Mesendoderm (in vitro differentiated cells): ENCODE measurements at places on chromosomes 6 and 20.
A peak's percentile ranks its signal among the peaks of the same experiment; 100 is the strongest.

- no peaks in the 10 kb centered on the region for H3K27me3 ChIP-seq
- no peak overlapping the region for H3K4me3 ChIP-seq
- H3K4me1 ChIP-seq, result peaks cover 4% of the 10 kb centered on the region
- H3K36me3 ChIP-seq, result no peaks in the 10 kb centered on the region
- H3K27ac ChIP-seq, result no peak overlapping the region
These were observed 366.5 kb downstream of the ESR1 start for GRCh38 chr6:152173957-152174356.

- H3K36me3 ChIP-seq, result no peaks in the 10 kb centered on the region
- H3K27me3 ChIP-seq, result no peaks in the 10 kb centered on the region
- H3K4me3 ChIP-seq, result no peak overlapping the region
- H3K27ac ChIP-seq, result no peak overlapping the region
- DNase-seq, result peak; percentile 86
These were observed 274.3 kb downstream of the CD109 start for GRCh38 chr6:73969971-73970970.

DNA sequence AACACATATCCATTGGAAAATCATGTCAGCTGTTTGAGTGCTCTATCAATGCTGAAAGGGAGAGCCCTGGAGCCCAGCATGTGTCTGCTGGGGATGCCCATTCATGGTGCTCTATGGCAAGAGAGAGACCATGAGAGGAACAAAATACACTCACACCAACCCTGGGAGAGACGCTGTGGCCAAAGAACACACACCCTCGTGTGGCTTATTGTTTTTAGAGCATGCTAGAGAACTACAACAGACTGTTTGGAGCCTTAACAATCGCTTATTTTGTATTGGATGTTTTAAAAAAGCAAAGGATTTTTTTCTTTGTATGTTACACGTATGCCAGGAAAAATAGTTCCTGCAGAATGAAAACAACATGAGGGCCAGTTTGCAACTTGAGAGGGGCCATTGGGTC, 151.0 kb downstream of the SLC24A3 start:
- DNase-seq, result no peak
- no peaks in the 10 kb centered on the region for H3K4me1 ChIP-seq
- no peak overlapping the region for H3K27ac ChIP-seq
- no peak overlapping the region for H3K4me3 ChIP-seq
- no peaks in the 10 kb centered on the region for H3K36me3 ChIP-seq

DNA sequence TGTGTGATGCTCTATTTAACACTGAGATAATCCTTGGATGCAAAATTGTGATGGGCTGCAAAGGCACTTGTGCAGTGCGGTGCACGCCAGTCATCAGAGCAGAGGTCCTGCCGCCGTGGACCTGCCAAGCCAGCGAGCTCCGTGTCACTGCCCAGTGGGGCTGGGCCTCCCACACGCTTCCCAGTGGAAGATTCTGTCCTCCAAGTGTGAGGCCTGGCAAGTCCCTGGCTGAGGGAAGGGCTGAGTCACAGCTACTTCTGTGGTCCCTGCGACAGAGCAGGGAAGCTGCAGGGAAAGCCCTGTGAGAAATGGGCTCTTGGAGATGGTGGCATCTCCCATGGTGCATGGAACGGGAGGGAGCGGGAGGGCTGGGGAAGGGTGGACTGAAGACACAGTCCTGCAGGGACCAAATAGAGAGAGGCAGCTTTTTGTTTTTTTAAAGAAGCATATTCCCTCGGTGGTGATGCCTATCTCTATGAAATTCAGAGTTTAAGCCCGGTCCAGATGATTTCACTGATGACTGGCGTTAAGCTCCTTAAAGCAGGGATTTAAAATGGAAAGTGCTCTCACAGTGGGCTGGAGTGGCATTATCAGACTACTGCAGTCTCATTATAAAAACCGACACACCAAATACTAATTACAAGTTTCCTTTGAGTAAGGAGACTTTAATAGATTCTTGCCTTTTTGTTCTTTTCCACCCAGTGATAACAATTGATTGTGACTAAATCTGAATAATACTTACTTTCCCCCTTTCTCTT, 413.7 kb downstream of the QKI start:
- no peaks in the 10 kb centered on the region for H3K4me1 ChIP-seq
- H3K4me3 ChIP-seq, result no peak overlapping the region

DNA sequence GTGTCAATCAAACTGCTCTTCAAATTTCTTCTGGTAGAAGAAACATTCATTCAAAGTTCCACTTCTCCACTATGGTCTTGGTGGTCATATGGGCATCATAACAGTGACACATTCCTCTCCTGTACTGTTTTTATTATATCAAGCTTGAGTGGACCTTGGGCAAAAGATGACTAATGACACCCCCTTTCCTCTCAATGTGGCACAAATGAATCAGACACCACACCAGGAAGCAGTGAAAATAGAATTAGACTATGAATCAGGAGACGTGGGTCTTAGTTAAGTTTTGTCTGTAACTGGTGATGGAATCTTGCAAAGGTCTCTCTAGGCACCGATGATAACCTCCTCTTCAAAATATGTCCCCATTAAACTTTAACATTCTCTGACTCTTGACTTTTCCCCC, 9.0 kb upstream of the NRSN1 start:
- H3K4me3 ChIP-seq, result no peak overlapping the region
- H3K36me3 ChIP-seq, result no peaks in the 10 kb centered on the region
- DNase-seq, result no peak
- H3K27me3 ChIP-seq, result peaks cover 2% of the 10 kb centered on the region
- H3K27ac ChIP-seq, result no peak overlapping the region

DNA sequence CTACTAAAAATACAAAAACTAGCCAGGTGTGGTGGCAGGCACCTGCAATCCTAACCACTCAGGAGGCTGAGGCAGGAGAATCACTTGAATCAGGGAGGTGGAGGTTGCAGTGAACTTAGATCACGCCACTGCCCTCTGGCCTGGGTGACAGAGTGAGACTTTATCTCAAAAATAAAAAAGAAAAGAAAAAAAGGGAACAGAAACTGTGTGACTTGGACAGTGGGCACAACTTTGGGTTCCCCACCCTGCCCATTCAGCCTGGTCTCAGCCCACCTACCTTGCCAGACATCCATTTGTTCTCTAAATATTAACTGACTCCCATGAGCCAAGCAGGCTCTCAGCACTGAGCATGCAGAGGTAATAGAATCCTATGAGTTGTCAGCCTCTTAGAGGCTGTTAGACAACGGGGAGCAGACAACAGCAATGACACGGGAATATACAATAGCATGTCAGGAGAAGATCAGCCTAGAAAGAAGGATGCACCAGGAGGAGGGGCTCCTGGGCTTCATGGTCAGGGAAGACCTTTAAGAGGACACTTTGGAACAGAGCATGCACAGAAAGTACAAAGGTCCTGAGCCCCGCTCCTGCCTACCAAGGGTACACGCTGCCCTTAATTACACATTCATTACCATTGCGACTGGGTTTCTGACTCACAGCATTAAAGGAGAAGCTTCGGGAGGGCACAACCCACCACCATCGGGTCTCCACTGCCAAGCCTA, 20.0 kb downstream of the FAM209B start:
- DNase-seq, result no peak
- H3K4me3 ChIP-seq, result no peak overlapping the region
- no peaks in the 10 kb centered on the region for H3K4me1 ChIP-seq
- no peaks in the 10 kb centered on the region for H3K36me3 ChIP-seq

DNA sequence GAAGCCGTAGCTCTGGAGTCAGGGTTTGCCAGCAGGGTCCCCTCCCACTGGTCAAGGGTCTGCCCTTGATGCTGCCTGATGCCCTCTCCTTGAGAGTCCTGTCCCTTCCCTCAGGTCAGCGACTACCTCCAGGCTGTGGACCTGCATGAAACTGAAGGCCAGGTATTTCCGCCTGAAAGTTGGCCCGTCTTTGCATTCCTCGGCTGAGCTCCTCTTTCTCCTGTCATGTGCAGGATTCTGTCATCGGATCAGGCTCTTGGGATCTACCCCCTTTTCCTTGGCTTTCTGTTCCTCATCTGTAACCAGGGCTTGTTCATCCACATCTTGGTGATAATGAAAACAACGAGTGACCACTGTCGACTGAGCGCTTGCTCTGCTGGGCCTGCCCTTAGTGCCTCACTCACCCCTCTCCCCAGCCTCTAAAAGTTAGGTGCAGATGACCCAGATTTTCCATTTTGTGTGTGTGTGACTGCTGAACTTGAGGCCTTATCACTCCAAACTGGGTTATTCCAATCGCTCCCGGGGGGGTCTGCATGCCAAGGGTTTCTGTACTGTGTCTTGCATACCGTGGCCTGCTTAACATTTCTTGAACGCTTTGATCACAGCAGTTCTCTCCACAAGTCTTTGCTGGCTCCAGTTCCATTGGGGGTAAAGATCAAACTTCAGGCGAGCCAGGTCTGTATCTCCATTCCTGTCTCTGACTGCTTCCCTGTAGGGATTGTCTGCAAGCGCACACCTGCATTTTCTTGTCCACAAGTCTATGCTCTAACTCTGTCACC, 81.6 kb downstream of the DTD1 start:
- H3K36me3 ChIP-seq, result no peaks in the 10 kb centered on the region
- no peaks in the 10 kb centered on the region for H3K27me3 ChIP-seq
- no peak overlapping the region for H3K4me3 ChIP-seq
- H3K4me1 ChIP-seq, result no peaks in the 10 kb centered on the region

DNA sequence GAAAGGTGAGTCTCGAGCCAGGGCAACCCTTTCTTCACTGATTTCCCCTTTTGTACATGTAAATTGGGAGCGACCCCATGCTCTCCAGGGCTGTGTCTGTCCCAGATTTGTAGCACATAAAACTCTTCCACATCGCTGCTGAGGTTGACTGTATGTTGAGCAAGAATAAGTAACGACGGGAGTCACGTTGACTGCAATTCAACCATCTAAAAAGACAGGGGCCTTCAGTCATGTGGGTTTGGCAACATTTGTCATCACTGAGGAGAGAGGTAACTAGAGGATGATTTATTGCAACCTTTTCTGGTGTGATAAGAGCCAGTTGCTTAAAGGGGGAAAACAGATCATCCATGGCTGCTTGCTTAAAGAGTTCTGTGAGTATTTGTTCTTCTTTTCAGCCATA, 159.4 kb upstream of the SULF2 start:
- H3K36me3 ChIP-seq, result no peaks in the 10 kb centered on the region
- no peaks in the 10 kb centered on the region for H3K4me1 ChIP-seq
- no peak overlapping the region for H3K27ac ChIP-seq

DNA sequence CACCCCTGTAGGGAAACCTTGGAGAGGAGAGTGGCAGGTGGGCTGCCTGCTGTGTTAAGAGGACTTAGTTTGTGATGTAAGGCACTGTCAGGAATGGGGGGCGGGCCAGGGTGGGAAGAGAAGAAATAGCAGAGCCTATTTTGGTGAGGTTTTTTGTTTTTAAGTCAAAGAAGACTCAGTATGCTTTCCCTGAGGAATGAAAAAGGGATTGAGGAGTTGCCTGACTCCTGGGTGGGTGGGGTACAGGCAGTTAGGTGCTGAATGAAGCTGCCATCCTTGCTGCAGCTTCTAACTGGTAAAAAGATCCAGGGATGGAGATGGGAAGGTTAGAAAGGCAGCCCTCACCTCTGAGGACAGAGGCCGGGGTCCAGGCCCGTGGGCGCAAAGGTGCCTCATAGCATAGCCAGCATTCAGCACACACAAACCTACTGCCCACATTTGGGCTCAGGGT, 37.9 kb downstream of the PLCG1 start:
- H3K27me3 ChIP-seq, result no peaks in the 10 kb centered on the region
- DNase-seq, result no peak
- H3K36me3 ChIP-seq, result peaks cover 37% of the 10 kb centered on the region
- H3K27ac ChIP-seq, result no peak overlapping the region

DNA sequence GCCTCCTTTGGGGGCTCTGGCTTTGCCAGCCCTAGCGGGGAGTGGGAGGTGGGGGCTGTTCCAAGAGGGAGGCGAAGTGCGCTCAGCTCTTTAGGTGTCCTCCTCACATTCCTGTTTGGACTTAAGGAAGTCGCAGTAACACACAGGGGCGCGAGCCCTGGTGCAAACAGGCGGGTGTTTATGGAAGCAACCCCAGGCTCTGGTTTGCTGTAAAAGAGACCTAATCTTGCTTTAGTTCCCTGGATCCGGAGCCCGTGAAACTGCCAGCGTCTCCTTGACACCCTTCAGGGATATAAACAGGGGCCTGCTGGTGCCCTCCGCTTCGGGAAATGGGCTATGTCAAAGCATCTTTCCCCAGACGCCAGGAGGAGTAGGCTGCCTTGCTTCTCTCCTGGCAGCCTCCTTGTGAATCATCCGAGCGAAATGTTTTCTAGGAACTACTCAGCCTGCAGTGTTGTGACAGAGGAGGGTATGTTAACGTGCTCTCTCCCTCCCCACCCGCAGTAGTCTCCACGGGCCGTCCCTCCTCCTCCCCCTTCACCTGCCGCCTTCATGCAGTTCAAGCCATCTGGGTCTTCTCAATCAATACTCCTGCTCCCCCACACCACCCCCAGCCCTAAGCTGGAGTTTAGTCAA, 168.0 kb upstream of the LRFN2 start:
- no peak overlapping the region for H3K4me3 ChIP-seq
- peaks cover 2% of the 10 kb centered on the region for H3K27me3 ChIP-seq
- no peaks in the 10 kb centered on the region for H3K36me3 ChIP-seq
- peaks cover 3% of the 10 kb centered on the region for H3K4me1 ChIP-seq
- H3K27ac ChIP-seq, result no peak overlapping the region

- peaks cover 11% of the 10 kb centered on the region for H3K4me1 ChIP-seq
- H3K27me3 ChIP-seq, result no peaks in the 10 kb centered on the region
- H3K4me3 ChIP-seq, result no peak overlapping the region
- H3K36me3 ChIP-seq, result no peaks in the 10 kb centered on the region
- DNase-seq, result no peak
- H3K27ac ChIP-seq, result no peak overlapping the region
These were observed 88.2 kb upstream of the DST start for GRCh38 chr6:56730663-56731529.

DNA sequence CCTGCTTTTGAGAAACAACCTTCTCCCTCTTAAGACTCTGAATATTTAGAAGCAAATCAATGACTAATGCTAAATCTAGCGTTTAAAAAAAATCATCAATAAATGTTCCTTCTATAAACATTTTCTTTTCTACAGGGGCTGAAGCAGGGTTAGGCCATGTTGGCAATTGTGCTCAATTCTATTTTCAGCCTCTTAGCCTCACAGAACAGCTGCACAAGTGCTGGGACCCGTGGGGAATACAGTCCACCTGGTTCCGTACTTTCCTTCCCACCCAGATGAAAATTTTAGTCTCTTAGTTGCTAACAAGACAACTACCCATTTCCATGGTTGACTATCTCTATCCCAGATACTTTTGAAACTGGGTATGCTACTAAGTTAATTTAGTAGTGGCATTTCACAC, 138.6 kb downstream of the RPS12 start:
- H3K36me3 ChIP-seq, result no peaks in the 10 kb centered on the region
- no peaks in the 10 kb centered on the region for H3K4me1 ChIP-seq
- DNase-seq, result no peak
- H3K4me3 ChIP-seq, result no peak overlapping the region
- no peaks in the 10 kb centered on the region for H3K27me3 ChIP-seq

GRCh38 chr6:104705095-104705707, 154.5 kb downstream of the HACE1 start:
- H3K27me3 ChIP-seq, result no peaks in the 10 kb centered on the region
- no peak overlapping the region for H3K4me3 ChIP-seq
- H3K4me1 ChIP-seq, result no peaks in the 10 kb centered on the region
- H3K36me3 ChIP-seq, result no peaks in the 10 kb centered on the region
- peak; percentile 77 for DNase-seq
